ENCODE measurements at places on chromosomes 5 and 9.
A peak's percentile ranks its signal among the peaks of the same experiment; 100 is the strongest.

- DNase-seq: no peak
Measured at GRCh38 chr5:5933651-5934050, 444.7 kb downstream of the MED10 start.

- DNase-seq: no peak
Measured at GRCh38 chr9:119793218-119793617, 424.0 kb upstream of the BRINP1 start.

- peak; percentile 17 for DNase-seq
Measured at GRCh38 chr5:137361280-137361679, 137.8 kb downstream of the SPOCK1 start.

DNA sequence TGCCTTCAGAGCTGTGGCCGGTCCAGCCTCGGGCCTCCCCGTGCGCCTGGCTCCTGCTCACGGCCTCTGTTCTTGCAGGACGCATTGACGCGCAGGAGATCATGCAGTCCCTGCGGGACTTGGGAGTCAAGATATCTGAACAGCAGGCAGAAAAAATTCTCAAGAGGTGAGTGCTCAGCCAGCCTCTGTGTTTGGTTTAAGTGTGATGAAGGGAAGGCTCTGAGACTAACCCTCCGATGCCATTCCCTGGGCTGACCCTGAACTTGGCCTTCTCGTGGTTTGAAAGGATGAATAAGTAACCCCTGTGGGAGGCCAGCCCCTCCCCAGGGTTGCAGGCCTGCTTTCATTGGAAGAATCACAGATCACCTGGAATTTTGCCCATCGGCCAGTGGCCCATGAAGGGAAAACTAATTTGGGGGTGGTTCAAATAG, 26.3 kb downstream of the PTGES2 start:
- no peak for DNase-seq
